Fibroblast of the aortic adventitia (primary cell): ENCODE measurements at places on chromosomes 11 and 22. TPM values are rescaled to one million over a fixed set of nuclear protein-coding genes. Genes with fewer than 3 reads are reported as not detected.

FAM83F gene
- total RNA-seq: not detected in 2 replicates

NR1H3 gene
- 8.8 and 22.0 TPM in 2 replicates for total RNA-seq

SOX6 gene
- 0.36 and 1.8 TPM in 2 replicates for total RNA-seq

KCNE3 gene
- total RNA-seq: 0.18 and 5.9 TPM in 2 replicates

SPON1 gene
- total RNA-seq: 3.5 and 42.9 TPM in 2 replicates

DNA sequence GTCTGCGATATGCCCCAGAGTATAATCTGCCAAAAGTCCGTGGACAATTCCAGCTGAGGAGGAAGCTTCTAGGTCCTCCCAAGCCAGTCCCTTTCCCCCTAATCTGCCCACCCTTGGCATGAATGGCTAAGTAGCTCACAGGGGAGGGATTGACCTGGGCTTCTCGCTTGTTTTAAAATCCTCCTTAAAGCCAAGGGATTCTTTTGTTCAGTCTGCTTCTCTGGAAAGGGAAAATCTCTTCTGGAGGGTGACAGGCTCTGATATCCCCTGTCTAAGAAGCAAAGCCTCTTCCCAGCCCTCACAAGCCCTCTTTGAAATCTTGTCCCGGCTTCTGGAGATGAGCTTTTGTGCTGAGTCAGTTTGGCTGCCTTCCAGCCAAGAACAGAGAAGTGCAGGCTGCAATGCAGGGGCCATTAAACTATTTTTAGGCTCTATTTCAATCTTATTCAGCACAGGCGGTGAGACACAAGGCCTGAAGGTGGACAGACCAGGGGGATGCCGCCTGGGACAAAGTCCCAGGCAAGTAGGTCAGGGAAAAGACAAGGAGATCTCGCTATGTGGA is 23.9 kb downstream of the NEFH start:
- DNase-seq: peak; percentile 78

- no peak for DNase-seq
Measured at GRCh38 chr11:69554849-69555248, 73.4 kb downstream of the LINC01488 start.

DNA sequence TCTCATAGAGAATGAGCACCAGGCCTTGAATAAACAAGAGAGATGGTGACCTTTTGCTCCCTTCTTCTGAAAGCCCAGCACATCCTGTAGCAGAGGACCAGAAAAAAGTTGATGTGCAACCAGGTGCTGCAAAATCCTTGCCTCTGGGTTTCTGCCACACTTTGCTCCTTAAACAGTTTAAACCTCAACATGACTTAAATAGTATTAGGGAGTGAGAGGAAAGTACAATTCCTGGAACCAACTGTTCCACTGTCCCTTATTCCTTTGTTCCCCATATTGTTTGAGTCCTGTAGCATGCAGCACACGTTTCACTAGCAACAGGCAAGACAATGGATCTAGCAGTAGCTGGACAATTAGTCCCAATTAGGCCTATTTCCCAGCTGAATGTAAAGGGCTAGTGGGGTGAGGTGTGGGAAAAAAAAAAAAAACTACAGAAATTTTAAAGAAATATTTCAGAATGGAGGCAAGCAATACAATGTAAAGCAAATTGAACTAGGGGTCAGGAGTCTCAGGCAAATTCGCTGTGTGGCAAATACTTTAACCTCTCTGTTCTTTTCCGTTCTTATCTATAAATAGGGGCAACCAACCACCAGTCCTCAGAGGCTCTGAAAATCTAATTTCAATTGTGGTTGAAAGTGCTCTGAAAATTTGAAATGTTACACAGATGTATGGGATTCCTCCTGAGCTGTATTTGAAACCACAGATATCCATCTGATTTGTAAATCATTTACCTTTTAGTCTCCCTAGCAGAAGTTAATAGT is 6.6 kb downstream of the MPPED2 start:
- DNase-seq: no peak

GRCh38 chr11:113494021-113494420 is 18.8 kb upstream of the DRD2 start:
- DNase-seq: no peak

- DNase-seq: peak; percentile 1
Measured at GRCh38 chr11:11480971-11481370, 127.9 kb upstream of the CSNK2A3 start.

DNA sequence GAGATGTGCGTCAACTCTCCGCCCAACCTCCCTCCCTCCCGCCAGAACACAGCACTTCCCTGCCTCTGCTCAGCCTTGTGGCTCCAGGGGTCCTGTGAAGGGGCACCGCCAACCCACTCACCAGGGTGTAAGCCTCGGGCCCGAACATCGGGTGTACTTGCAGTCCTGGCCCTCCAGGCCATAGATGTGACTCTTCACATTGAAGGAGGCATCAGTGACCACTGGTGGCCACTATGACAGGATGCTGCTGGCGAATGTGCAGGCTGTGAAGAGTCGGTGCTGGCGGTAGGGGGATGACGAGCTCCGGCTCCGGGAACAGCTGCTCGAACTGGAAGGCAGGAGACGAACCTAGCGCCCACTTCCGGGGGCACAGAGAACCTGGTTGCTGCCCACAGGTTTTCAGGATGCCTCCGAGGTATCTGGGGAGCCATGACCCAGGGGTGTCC is 97.4 kb downstream of the MED15 start:
- no peak for DNase-seq

DNA sequence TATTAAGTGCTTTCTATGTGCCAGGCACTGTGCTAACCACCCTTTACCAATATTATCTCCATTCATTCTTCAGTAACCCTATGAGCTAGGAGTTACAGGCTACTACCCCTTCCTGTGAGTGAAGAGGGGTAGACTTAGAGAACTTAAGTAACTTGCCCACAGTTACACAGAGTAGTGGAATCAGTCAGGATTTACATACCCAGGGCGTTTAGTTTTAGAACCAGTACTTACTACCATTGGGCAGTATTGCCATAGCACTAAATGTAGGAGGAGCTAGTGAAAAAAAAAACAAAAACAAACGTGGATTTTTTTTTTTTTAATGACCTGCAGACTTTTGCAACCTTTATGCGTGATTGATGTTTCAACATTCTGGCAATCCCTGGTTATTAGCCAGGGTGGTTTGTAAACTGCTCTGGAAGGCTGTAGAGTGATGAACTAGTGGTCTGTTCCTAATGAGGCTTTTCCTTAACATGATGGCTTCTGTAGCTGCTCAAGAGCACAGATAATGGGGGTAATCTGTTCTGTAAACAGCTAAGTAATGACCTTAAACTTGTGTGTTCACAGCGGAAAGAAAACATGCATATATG is 11.4 kb downstream of the TBCEL start:
- no peak for DNase-seq

DNA sequence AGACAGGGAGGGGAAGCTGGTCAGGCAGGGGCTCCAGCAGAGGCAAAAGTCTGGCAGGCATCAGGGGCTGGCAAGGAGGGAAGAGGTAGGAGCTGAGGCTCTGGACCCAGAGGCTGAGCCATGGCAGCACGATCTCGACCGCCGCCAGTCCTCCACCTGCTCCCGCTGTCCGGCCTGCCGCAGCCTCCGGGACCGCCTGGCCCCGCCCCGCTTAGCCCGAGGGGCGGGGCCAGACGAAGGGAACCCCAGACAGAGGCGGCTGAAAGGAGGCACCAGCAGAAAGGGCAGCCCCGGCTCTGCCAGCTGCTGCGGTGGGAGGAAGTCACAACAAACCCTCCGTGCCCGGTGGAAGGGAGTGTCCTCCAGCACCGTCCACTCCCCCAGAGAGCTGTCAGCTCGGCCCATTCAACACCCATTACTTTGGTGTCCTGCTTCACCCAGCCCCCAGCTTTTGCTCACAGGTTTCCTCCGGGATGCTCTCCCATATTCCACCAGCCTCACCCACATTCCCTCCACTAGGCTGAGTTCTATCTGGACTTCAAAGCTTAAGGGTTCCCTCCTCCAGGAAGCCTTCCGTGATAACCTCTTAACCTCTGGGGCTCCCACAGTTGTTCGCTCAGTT is at the start of gene MFNG:
Gene MFNG, minus strand, starts transcription at position 161 of the 622 bp plus-strand sequence. CDS start 207 bp downstream, outside the sequence.
- DNase-seq: peak; percentile 9

DNA sequence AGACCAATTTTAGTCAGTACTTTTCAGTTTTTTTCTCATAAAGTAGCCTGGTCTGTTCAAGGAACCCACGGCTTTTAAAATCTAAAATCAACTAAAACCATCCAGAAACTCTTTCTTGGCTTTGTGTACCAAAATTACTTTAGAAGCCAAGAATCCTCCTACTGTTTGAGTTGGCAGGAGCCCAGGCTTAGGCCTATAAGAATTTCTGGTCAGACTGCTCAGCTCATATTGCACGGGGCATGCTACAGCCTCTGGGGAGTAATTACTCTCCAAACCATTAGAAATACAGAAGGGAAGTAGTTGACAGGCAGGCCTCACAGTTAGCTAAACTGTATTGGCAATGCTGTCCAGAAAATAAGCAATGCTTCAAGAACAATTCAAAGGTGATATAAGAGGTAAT is 1862.9 kb upstream of the RAG2 start:
- DNase-seq: peak; percentile 36

GRCh38 chr11:108966206-108966605 is 301.3 kb downstream of the DDX10 start:
- DNase-seq: peak; percentile 23

DNA sequence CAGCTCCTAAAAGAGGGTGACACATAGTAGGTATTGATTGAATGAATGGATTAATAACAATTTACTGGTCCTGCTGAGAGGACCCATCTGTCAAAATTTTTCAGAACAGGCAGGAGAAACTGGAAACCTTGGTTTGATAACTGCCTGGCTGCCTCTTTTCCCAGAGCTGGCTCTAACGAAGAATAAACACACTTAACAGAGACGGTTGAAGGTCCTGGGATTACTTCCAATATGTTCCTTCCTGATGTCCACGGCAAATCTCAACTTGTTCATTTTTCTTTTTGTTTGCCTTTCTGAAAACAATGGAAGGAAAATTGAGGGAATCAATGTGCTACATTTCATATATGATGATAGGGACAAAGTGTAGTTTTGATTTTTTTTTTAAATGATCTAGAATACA is 76.5 kb upstream of the SYT13 start:
- DNase-seq: no peak

DNA sequence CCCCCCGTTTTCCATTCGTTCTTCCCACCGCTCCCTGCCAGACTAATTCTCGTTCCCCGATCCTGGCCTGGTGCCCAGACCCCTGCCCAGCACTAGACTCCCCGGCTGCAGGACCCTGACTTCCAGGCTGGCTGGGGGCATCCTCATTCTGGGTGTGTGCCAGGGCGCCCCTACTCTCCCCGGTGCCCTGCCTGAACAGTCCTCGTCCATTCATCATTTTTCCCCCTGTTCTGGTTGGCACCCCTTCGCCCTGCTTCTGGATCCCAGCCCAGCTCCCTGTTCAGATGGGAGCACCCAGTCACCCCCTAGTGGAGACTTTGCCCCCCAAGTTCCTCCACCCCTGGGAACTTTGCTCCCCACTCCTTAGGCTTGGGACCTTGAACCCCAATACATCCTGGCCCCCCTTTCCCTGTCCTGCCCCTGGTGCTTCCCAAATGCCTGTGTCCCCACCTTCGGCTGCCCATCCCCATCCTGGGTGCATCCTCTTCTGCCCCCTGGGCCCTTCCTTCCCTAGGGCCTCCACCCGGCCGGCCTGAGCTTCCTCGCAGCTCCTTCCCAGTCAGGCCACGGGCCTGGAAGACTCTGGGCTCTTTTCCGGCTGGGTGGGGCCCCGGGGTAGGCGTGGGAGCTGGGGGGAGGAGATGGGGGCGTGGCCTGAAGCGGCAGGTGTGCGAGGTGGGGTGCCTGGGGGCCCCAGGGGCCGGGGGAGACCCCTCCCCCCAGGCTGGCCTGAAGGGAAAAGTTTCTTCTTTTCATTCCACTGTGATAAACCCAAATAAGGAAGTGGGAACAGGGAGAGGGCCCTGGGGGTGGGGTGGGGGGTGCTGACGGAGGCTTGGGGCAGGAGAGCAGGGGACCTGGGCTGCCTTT is 908 bp downstream of the PLCB3 start:
- DNase-seq: no peak

GRCh38 chr11:32071811-32072210 is 19.1 kb upstream of the RCN1 start:
- DNase-seq: peak; percentile 68

DNA sequence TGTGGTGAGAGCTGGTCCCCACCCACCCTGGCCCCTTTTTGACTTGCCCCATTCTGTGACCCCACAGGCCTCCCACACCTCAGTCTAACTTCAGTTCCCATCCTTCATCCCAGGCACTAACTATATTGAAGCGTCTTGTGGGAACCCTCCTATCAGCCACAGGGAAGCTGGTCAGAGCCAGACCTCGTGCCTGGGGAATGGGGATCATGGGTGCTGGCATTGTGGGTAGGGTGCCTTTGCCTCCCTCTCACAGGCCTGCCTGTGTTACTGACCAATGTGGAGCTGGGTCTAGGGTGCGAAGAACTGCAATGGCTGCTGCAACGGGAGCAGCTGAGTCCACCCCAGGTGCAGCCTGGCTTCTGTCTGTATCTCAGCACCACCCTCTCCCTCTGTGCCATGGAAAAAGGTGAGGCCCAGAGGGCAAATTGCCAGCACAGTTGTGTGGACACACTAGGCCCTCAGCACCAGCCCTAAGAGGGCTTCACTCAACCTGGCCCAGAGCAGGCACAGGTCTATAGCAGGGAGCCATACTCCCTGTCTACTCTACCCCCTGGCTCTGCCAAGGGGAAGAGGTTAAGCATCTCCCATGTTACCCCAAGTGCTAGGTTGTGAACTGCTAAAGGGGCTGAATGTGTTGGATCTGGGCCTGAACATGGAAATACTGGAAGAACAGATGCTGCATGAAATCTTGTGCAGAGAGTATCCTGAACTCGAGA is 37.3 kb downstream of the RRP8 start:
- no peak for DNase-seq

DNA sequence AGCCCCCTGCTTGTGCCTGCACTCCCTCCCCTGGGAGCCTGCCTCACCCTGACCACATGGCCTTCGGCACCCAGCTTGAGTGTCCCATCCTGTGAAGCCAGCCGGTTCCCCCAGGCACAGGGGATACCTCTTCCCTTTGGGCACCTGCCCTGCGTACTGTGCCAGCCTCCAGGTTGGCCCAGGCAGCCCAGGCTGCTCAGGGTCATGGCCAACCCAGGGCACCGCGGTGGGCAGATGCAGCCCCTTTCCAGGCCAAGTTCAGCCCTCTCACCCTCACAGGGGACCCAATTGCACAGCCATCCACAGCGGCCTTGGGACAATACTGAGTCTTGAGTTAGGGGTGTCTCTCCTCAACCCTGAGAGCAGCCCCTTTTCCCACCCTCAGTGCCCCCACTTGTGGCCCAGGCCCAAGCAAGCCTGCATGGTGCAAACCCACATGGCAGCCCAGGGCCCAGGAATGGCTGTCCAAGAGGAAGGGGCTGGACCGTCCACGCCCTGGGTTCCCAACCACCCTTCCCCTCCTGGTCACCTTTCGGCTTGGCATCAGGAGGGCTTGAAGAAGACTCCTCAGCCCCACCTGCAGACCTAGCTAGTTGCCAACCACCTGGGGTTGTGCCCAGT is 87.7 kb downstream of the CDKN1C start:
- DNase-seq: no peak
